Activated T-cell treated with anti-CD3 and anti-CD28 coated beads, Interleukin-2, amount 50 U/mL, for 48 hours (primary cell): ENCODE measurements at places on chromosomes 16 and 17.
A peak's percentile ranks its signal among the peaks of the same experiment; 100 is the strongest.

GRCh38 chr16:20023190-20023589 lies 50.5 kb downstream of the GPR139 start:
- DNase-seq = no peak

GRCh38 chr17:40317345-40317873 lies 8.4 kb downstream of the RARA start:
- DNase-seq = peak; percentile 68

- DNase-seq = no peak
Observed at GRCh38 chr17:79933863-79934652, 94.8 kb upstream of the CBX4 start.

DNA sequence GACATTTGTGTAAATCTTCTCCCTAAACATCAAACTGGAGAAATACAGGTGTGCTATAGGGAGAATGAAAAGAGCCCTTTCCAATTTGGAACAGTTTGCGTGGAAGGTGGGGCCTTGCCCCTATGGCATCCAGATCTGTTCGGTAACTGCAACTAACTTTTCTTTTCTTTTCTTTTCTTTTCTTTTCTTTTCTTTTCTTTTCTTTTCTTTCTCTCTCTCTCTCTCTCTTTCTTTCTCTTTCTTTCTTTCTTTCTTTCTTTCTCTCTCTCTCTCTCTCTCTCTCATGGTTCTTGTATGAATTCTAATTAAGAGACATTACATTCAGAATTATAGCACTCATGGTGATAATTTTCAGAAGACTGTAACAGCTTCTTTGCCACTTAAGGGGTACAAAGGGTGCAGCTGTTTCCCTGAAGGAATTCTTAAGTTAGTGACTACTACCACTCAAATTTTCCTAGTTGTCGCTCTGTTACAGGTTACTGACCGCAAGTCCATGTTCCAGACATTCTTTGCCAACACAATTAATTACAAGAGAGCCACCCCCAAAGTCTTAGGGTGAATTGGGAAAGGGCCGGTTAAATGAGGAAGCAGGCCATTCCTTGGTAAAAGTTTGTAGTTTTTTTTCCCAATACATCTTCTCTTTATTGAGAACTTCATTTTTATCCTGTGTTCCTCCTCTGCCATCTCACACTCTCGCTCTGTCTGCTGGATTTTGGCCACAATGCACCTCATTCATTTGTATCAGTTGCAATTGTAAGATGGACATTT lies 69.8 kb downstream of the KSR1 start:
- DNase-seq = no peak

DNA sequence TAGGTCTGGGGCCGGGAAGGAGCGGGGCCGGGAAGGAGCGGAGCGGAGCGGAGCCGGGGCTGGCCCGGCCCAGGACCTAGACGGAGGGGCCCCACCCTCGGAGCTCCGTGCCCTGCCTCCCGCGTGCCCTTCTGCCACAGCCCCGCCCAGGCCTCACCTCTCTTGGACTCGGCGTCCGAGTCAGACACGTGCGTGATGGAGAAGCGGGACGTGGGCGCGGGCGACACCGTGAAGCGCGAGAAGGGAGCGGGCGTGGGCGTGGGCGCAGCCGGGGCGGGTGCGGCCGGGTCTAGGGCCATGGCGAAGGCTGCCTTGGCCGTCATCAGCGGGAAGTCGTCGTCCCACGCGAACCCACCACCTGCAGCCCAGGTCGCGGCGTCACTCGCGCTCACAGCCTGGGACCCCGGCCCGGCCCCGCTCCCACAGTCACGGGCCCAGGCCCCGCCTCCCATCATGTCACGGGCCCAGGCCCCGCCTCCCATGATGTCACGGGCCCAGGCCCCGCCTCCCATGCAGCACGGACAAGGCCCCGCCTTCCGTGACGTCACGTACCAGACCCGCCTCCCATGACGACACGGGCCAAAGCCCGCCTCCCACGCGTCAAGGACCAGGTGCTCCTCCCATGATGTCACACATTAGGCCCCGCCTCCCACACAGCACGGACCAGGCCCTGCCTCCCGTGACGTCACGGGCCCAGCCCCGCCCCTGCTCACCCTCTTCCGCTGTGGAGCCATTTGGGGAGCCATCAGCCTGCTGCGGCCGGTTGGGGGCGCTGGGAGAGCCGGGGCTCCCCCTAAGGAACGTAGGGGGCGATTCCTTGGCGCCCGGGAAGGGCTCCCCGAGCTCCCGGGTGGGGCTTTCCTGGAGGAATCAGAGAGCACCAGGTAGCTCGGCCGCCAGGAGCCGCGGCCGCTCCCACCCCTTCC lies 45.8 kb upstream of the PVALEF start:
- DNase-seq = peak; percentile 91

DNA sequence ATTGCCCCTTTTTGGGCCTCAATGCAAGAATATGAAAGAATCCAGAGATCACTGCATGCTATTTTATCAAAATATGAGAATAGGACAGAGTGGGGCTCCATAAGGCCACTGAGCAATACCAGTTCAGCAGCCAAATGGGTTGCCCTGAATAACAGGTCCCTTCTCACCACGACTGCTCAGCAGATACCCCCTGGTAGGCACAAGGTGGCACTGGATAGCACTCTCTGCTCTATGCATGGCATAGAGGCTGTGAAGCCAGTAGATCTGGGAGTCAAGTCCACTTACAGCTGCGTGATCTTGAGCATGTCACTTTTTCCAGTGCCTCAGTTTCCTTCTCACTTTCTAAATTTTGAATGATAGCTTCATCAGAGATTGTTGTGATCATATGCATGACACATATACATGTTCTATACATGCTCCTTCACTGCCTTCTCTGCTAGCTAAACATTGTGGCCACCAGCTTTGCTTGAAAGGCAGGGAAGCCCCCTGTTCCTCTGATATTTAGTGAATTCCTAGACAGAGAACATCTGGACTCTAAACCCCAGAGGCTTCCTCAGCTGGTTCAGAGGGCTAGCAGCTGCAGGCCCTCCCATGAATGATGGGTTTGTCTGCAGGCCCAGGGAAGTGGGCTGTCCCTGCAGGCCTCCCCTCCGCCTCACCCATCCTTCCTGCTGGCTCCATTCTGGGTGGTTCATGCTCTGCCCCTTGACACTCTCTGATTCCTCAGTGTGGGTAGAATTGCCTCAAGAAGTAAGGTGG lies 84.9 kb upstream of the ASIC2 start:
- DNase-seq = no peak

DNA sequence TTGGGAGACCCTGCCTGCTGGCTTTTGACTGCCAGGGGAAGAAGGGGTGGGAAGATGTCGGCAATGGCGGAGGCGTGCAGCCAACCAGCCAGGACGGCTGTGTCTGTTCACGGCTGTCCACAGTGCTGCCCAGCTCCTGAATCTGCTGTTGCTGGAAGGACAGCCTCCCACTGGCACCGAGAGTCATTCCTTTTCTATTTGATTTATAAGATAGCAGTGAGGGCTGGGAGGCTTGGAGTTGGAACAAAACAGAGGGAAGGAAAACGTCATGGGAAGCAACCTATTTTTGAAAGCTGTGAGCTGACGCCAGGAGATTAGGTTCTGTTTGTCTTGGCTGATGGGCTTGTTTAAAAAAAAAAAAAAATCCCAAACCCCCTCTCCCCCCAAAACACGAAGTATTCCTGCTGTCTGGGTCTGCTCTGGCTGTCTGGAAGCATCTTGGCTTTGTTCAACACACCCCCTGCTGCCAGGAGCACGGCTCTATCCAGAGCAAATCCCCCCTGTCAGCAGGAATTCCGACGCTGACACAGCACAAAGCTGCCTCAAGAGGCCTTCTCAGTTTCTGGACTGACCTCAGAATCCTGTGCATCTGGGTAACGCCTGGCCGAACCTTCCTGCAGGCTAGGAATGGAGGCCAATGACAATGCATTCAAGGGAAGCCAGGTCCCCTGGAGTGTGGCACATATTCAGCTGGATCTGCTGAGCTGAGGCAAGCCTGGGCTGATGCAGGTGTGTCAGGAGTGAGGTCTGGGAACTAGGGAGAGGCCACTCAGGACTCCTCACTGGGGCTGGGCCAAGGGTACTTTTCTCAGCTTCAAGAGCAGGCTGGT lies 41.0 kb upstream of the SREBF1 start:
- no peak for DNase-seq

- DNase-seq = peak; percentile 47
Observed at GRCh38 chr17:3602499-3602898, 6.7 kb downstream of the TRPV1 start.

DNA sequence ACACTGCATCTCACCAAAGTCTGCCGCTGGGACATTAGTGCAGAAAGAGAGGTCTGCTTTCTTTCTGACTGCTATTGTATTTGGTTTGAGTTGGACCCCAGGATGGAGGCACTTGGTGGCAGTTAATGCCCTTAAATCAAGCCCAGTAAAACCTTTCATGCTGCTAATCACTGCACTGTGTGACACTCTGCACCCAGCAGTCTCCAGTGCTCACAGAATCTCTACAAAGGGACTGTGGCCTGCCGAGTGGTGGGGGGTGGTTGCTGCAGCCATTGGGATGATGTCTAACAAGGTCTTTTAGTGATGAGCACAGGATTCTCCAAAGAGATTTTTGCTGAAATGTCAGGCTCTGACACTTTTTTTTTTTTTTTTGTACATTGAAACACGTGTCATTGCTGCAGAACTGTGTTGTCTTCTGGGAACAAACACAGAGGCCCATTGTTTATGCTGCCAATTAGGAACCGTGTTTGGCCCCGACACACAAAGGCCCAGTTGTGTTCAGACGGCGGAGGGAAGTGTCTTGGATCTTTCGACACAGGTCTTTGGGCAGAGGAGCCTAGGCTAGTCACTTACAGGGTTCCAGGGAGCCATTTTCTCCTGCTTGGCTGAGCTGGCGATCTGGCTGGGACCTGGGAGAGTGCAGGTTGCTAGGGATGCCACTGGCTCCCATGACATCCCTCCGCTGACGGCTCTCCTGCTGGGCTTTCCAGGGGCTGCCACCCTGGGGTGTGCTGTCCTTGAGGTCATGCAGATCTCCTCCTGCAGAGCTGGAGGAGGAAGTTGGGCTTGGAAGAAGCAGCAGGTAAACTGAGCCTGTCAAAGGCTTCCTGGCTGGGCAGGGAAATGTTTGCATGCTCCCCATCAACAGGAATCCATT lies 16.2 kb upstream of the TNRC6C start:
- DNase-seq = no peak

GRCh38 chr17:1169221-1169928 lies 10.4 kb downstream of the ABR start:
- no peak for DNase-seq

DNA sequence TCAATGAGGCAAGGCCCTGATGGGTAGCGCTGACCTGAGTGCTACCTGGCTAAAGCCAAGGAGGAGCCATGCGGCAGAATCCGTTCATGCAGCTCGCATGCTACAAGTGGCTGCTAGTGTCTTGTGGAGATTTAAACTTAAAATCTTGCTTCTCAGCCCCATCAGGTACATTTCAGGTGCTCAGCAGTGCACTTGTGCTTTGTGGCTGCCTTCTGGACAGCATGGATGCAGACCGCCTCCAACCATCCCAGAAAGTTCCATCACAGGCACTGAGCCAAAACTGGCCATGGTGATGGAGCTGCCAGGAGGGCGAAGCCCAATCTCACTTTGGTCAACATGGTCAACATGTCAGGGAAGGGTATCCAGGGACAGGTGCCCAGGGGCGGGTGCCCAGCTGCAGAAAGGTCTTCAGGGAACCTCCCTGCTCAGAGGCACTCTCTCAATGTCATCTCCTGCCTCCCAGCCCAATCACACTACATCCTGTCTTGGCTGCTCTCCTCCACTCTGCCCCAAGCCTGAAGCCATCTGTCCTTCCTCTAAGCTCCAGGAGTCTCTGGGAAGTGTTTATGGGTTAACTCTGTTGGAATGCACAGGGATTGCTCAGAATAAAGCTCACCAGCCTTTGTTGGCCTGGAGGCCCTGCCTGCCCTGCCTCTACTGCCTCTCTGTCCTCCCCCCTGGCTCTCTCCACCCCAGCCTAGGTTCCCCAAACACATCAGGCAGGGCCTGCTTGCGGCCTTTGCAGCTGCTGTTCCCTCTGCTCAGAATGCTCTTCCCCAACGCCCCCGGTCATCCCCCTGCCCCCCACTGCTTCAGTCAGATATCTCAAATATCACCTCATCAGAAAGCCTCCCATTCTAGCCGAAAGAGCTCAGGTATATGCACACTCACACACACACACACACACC lies 18.3 kb upstream of the TNFRSF13B start:
- no peak for DNase-seq

DNA sequence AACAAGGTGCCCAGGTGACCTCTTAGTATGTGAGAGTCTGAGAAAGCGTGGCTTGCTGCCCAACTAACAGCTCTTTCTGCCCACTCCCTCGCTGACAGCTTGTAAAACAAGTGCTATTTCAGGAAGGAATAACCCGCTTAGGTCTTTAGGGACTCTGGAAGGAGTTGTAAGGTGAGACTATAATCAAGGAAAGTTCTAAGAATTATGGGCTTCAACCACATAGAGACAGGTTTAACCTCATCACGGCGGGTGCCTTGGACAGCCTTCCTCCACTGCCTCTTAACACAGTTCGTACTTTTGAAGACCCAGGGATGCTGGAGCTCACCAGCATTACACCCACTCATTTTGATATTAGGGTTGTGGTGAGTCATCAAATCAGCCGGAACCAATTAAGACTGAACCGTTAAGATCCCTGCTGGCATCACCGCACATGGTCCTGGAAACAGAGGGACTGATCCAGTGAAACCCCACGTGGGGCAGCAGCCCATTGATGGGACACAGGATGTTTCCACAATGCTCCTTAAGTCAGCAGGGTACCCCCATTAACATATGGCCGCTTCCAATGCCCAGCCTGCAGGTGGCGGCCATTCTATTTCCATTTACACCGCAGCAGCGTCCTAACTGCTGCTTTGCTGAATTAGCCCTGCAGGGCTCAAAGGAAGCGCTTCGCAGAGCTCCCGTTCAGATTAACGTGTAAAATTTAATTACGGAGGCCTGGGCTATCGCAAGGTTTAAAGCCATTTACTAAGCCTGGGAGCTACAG lies 176.6 kb upstream of the SDK2 start:
- DNase-seq = no peak

- DNase-seq = no peak
Observed at GRCh38 chr17:56798916-56799315, 34.8 kb downstream of the C17orf67 start.

DNA sequence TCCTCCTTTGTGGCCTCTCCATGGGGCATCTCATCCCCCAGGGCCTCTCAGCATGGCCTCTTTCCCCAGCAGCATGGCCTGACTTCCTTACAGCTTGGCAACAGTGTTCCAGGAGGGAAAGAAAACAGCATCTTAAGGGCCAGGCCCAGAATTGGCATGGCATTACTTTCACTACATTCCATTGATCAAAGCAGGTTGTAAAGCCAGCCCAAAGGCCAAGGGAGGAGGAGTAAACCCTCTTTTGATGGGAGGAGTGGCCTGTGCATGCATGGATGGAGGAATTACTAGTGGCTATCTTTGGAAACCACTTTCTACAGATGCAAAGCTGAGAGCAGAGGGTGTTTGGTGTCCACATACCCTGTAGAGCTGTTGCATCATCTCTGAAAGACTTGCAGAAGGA lies 149.4 kb downstream of the AIPL1 start:
- no peak for DNase-seq

- no peak for DNase-seq
Observed at GRCh38 chr17:10993126-10993525, 155.2 kb upstream of the PIRT start.

DNA sequence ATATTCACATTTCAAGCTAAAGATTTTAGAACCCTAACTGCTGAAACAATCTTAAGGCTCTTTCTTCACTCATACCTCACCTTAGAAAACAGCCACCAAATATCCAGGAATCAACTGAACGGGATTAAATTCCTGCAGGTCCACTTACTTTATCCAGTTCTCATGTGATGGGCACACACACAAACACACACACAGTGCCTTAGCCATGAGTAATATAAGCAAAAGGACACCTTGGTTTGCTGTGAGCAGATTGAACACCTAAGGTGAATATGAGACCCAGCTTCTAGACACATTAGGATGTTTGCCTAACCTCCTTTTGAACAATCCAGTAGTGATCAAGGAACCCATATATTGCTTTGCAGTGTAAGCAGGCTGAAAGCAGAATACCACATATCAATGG lies 81.5 kb downstream of the TUBD1 start:
- no peak for DNase-seq
